Hematopoietic multipotent progenitor cell (in vitro differentiated cells): ENCODE measurements at places on chromosomes 5 and 9.

DNA sequence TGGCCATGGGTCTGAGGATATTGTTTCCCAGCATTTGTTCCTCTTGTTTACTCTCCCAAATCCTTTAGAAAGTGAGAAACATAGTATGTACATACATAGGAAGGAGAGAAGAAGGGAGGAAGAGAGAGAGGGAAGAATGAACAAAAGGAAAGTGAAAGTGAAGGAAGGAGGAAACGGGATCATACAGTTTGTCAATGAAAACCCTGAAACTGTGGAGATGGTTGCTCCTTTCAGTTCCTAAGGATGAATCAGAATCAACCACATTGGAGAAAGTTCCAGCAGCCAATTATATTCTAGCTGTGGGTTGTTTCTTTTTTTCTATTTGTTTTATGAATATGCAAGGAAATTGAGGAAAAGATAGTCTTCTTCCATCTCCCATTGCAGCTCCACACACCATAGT is 396.5 kb downstream of the MLLT3 start:
- no peak for DNase-seq

DNA sequence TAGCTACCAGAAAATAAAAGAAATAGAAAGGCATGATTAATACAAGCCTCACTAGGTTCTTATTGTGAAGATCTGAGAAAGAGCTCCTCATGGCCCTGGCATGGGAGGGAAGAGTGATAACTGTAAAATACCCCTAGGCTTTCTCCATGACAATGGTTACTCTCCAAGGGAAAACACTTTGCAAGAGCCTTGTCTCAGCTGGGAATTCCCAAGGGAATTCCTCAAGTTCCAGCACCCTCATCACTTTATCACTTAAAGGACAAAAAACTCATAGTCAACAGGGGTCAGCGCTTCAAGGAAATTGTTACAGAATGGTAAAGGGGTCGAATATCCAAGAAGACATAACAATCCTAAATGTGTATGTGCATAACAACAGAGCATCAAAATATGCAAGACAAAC is 21.2 kb downstream of the SYK start:
- DNase-seq, result no peak

DNA sequence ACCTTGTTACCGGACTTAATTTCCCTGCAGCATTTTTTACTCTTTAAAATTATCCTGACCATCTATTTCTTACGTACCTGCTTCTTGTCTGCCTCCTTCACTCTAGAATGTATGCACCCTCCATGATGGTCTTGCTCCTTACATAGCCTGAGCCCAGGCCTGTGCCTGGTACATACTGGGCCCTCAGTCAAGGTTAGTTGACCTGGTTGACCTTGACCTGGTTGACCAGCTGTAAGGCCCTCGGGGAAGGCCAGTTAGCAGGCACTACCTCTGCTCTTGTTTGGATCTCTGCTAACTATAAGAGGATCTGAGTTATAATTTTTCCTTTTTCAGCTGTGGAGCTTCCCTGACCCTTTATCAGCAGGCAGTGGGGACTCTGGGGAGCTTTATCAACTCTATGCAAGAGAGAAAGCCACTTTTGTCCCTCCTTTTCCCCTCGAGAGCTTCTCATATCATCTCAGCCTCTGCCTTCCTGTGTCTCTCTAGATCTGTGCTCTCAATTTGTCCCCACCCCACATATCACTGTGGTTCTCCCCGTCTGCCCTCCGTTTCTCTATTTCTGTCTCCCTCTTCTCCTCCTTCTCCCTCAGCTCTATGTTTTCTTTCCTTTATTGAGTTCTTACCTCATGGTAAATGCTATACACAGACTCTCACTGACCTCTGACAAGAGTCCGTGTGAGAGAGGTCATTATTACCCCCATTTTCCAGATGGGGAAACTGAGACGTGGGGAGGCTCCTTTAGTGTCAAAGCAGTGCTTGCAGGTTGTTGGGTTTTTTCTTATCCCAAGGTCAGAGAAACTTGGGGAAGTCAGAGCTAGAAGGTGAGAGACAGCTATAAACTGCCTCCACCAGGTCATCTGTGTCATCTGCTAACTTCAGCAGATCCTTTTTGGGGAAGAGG is 28.6 kb downstream of the SPRY4 start:
- DNase-seq, result no peak

DNA sequence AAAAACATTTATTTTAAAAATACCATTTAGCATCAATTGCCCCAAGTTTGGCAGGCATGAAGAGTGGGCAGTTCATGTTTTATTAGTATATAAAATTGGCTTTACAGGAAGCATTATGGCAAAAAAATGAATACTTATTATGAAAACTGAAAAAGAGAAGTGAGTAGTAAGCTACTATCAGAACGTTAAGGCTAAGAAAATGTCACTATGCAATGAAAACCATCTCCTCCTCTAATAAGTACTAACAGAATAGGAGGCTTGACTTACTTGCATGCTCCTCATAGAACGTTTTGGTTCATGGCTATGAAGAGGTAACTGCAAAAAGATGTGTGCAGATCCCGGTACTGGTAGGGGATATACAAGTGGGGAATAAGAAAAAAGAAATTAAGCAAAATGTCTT is 23.6 kb downstream of the TICAM2 start:
- DNase-seq, result no peak

- peak; percentile 57 for DNase-seq
Observed at GRCh38 chr5:91283899-91284298, 99.2 kb downstream of the ARRDC3 start.

- peak; percentile 65 for DNase-seq
Observed at GRCh38 chr9:110623462-110624025, 44.0 kb upstream of the SVEP1 start.

- DNase-seq, result peak; percentile 65
Observed at GRCh38 chr9:121399883-121400607, 30.0 kb upstream of the STOM start.

- DNase-seq, result no peak
Observed at GRCh38 chr9:135230817-135231520, 143.5 kb downstream of the OLFM1 start.

- peak; percentile 48 for DNase-seq
Observed at GRCh38 chr5:76223696-76224095, 140.5 kb downstream of the SV2C start.

GRCh38 chr5:150122158-150122510 is 33.5 kb downstream of the PDGFRB start:
- no peak for DNase-seq

GRCh38 chr9:78073722-78074121 is 42.1 kb upstream of the GNAQ start:
- DNase-seq, result no peak

DNA sequence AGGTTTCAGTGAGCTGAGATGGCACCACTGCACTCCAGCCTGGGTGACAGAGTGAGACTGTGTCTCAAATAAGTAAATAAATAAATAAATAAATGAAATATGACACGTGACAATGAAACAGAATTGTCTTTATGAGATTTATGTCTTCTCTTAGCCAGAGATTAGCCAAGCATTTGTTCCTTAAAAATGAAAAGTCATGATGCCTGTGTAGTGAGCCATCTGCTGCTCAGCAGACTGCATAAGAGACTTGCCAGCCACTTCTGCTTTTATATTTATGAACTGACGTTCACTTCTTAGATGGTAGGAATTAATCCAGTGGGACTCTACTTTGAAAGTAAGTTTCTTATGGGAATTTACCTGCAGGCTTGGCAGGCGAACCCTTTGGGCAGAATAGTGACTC is 227.4 kb downstream of the NR3C1 start:
- DNase-seq, result peak; percentile 47
